ENCODE measurements at places on chromosomes 12 and 14.

DNA sequence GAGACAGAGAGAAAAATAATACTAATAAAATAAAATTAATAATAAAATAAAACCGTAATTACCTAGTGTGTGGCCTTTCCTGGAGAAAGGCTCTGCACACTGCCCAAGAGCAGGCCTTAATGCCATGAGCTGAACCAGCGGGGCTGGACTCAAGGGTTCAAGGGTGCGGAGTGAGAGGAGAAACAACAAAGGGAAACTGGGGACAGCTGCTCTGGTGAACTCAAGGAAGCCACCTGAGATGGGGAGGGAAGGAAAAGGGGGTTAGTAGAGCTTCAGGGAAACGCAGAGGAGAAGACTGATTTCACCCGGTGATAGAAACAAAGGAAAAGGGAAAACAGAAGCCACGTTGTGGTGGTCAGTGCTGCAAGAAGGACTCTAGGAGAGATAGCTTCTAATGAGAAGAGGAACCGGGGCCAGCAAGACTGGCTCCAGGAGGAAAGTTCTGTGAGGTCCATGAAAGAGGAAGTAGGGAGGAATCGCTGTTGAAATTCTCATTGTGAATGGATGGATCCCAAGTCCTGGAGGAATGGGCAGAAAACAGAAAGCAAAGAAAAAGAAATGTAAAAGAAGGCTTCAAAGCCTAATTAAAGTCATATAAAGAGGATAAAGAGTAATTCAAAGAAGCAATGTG lies 48.3 kb upstream of the BCL2L14 start:
- no peak for DNase-seq

DNA sequence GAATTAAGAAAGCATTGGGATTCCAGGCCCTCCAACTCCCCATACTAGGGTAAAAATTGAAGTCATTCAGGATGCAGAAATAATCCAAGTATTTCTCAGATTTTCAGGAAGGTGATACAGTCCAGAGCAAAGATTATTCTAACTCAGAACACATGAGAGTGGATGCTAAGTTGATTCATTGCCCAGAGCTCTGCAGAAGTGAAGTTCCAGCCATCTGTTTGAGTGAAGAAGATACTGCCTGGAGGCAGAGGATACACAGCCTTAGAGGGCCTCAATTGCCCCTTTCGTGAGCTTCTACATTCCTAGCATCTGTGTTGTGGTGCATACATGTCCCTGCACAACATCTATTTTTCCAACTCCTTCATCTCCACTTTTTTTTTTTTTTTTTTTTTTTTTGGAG lies 36.9 kb upstream of the SMUG1 start:
- DNase-seq, result no peak

- no peak for DNase-seq
Measured at GRCh38 chr14:21999402-21999801, 325.8 kb upstream of the OR4E1 start.

- peak; percentile 37 for DNase-seq
Measured at GRCh38 chr14:89196545-89196944, 220.5 kb downstream of the FOXN3 start.

DNA sequence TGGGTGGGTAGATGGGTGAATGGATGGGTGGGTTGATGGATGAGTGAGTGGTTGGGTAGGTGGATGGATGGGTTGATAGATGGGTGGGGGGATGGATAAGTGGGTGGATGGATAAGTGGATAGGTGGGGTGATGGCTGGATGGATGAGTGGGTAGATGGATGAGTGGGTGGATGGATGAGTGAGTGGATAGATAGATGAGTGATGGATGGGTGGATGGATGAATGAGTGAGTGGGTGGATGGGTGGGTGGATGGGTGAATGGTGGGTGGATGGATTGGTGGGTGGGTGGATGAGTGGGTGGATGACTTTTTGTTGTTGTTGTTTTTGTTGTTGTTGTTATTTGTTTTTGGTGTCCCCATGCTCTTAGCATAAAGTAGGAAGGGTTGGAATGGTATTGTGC lies 45.5 kb downstream of the TBX5 start:
- DNase-seq, result no peak

GRCh38 chr12:90102957-90103652 lies 394.5 kb upstream of the ATP2B1 start:
- DNase-seq, result peak; percentile 49

GRCh38 chr12:13534645-13535398 lies 338.3 kb downstream of the EMP1 start:
- peak; percentile 28 for DNase-seq

Measured in astrocyte of the cerebellum (primary cell).